Activated naive CD8-positive, alpha-beta T cell treated with anti-CD3 and anti-CD28 coated beads, Interleukin-2, amount 50 U/mL, for 16 hours (primary cell): ENCODE measurements at places on chromosomes 7 and 10.

- no peak for DNase-seq
These were observed 6.6 kb upstream of the TPK1 start for GRCh38 chr7:144842377-144842851.

DNA sequence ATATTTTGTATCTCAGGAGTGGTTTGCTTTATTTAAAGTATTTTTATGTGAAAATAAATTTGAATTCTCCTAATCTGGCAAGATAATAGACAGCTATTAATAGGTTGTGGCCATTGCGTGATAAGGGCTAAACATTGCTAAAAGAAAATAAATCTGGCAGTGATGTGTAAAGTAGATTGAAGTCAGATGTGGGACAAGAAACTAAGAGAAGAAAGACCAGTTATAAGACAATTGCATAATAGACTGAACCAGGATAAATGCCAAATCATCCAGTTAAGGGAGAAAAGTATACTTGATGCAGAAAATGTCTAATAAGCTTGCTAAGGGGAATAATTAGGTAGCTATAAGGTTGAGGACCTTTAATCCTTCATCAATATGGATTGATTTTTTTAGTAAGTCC is 197.5 kb upstream of the CSTF2T start:
- DNase-seq, result no peak

DNA sequence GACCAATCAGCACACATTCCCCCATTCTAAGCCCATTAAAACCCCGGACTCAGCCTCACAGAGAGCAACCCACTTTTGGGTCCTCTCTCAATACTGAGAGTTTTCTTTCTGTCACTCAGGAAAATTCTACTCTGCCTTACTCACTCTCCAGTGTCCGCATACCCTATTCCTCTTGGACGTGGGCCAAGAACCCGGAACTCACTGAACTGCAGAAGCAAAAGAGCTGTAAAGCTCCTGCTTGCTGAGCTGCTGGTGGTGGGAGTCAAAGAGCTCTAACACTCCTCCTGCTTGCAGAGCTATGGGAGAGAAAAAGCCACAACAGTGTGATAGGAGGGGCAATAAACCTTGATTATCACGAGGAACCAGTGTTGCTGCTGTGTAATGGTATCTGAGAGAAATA is 386.9 kb downstream of the POM121L12 start:
- DNase-seq, result no peak

- DNase-seq, result no peak
These were observed 70.9 kb upstream of the MGMT start for GRCh38 chr10:129396021-129396722.

DNA sequence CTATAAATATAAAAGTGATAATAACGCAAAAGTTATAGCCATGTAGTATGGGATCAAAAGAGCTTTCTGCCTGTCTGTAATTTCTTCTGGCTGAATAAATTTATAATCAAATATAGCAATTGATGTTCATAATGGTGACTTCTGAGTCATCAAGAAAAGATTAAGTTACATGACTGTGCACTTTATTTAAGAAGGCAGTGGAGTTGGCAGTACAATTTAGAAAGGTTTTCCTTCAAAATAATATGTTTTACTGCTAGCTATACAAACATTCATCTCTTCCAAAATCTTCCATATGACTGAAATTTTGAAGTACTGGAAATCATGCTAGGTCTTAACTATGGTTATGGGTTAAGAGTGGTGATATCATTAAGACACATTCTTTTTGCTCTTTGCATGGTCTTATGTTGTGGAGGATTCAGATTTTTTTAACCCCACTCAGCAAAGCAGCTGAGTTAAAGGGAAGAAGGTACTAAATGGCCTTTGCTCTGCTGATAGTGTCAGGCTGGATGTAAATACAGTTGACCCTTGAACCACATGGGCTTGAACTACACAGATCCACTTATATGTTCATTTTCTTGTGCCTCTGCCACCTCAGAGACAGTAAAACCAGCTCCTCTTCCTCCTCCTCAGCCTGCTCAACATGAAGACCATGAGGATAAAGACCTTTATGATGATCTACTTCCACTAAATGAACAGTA is 323.6 kb downstream of the BBS9 start:
- no peak for DNase-seq

DNA sequence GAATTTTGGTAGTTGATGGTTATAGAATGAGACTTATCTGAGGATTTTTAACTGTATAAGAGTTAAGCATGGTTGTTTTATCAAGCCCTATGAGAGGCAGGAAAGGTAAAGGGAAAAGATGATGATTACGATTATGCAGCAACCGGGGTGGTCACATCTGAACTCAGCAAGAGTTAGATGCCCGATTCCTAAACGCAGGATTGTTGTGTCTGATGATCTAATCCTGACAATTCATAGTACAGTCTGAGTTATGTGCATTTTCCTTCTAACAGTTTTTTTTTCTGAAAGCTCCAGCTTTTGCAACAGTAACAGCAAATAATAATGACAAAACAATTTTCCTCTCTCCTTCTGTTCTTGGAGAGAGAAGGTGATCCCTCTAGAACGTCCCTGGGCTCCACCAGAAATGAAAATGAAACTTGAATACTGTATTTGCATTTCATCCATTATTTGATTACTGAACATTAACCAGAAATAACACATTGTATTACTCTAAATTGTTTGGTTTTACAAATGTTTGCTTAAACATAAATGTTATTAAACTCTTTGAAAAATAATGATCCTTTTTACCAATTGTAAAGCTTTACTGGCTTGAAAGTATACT is 176.5 kb upstream of the CCDC6 start:
- DNase-seq, result no peak

DNA sequence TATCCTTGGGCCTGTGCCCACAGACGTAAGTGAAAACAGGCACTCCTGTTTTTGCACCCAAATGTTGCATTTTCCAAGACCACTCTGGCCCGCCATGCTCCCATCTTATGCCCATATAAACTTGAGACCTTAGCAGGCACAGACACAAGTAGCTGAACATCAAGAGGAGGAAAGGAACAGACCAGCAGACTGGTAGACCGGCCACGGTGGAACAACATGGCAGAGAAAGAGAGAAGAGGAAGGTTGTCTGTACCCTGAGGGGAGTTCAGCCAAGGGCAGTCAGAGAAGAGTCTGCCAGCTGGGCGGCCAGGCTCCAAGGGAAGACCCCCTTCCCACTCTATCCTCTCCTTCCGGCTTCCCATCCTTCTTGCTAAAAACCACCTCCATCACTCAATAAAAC is 85.3 kb downstream of the GPR37 start:
- no peak for DNase-seq

DNA sequence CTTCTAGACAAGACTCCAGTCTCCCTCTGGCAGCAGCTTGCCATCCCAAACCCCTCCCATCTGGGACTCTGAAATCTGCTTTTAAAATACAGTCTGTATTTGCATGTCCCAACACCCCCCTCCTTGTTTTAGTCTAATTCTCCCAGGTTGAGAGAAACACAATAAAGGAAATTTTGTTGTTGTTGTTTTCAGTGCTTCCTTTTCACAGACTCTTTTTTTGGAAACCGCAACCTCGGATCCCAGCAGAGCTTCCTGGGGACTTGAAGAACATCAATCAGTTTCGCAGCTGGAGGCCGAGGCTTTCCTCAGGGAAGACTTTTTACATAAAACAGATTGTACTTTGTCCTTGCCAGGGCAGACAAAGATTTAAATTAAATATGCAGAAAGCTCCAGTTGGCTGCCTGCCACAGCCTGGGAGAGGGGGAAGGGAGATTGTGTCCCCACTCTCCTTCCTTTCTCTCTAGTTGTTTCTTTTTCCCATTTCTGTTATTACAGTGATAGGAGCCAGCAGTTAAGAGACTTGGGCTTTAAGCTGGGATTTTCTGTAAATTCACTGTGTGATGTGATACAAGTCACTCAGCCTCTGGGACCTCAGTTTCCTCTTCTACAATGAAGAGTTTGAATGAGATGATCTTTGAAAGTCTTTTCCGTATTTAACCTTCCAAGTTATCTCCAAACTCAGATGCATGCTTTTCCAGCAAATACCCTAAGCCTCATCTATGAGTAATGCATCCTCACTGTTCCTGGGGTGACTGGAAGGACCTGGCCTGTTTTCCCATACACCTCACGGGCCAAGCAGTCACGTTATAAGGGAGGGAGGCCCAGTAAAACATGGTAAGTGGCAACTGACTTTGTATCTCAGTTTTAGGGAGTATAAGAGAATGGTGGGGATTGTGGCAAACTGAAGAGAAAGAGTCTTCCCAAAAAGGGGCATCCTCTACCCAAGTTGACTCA is 192.3 kb downstream of the REEP3 start:
- DNase-seq, result no peak

- DNase-seq, result no peak
These were observed 927.3 kb upstream of the ZNF722 start for GRCh38 chr7:63071396-63071795.

GRCh38 chr10:62083412-62084267 is 182.1 kb downstream of the ARID5B start:
- no peak for DNase-seq

- no peak for DNase-seq
These were observed 61.1 kb downstream of the FOXI2 start for GRCh38 chr10:127798111-127798510.

DNA sequence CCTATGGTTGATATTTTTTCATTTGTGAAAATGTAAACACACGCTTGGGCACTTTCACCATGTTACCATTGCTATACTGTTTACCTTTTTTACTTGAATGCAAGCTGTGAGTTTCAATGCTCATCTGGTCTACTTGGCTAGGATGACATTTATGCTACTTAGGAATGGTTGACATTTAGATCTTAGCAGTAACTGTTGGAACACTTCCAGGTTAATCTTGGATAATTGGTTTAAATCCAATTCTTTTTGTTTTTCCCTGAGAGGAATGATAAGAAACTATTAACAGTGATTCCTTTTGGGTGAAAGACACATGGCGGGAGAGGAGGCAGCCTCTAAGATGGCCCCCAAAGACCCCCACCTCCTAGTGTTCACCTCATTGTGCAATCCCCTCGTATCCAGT is 51.4 kb upstream of the AMPH start:
- no peak for DNase-seq

GRCh38 chr7:100509231-100509630 is 25.5 kb downstream of the NYAP1 start:
- no peak for DNase-seq

GRCh38 chr7:111736552-111736874 is 174.2 kb upstream of the IMMP2L start:
- DNase-seq, result no peak

DNA sequence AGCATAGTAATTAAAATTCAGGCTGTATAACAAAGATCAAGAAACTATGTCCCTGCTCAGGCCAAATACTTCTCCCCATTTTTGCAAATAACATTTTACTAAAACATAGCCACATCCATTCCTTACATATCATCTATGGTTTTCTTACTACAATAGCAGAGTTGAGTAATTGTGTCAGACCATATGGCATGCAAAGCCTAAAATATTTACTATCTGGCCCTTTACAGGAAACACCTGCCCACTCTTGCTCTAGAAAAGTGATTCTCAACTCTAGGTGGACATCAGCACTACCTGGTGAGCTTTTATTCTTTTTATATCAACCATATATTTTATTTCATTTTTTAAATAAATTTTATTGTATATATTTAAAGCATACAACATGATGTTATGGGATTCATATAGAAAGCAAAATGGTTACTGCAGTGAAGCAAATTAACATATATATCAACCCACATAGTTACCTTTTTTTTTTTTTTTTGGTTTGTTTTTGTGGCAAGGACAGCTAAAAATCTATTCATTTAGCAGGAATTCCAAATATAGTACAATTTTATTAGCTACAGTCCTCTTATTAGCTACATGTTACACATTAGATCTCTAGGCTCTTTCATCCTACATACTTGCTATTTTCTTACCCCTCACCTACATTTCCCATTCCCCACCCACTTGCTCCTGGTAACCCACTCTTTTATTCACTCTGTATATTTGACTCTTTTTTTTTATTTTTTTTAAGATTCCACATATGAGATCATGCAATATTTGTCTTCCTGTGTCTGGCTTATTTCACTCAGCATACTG is 19.6 kb downstream of the ABI1 start:
- no peak for DNase-seq

DNA sequence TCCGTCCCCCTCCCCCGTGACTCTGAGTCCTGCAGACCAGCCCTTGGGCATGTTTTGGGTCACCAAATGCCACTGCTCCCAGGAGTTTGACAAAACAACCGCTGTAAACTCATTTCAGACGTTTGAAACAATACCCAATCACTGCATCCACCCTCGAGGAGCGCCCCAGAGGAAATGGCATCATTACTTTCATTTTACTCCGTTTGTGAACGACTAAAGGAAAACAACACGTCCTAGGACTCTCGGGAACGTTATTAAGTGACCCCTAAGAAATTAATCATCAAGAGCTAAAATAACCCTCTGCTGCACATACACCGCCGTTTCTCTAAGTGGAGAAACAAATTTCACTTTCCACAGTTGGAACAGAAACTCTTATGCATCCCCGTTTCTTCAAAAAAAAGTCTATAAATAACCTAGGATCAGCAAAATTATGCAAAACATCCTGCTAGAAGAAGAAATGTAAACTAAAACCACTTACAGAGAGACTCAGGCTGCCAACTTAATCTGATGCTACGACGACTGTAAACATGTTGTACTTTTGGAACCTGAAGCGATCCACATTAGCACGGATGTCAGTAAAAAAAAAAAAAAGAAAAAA is 109.9 kb upstream of the EFCAB10 start:
- DNase-seq, result no peak

- no peak for DNase-seq
These were observed 52.9 kb downstream of the BTAF1 start for GRCh38 chr10:91976317-91977051.

GRCh38 chr7:24755541-24756407 is 1.5 kb downstream of the GSDME start:
- DNase-seq, result no peak

GRCh38 chr10:118993214-118993613 is 36.3 kb upstream of the NANOS1 start:
- DNase-seq, result no peak

- no peak for DNase-seq
These were observed 130.1 kb upstream of the SHH start for GRCh38 chr7:155942226-155942950.

- no peak for DNase-seq
These were observed 130.7 kb upstream of the ZMIZ1 start for GRCh38 chr10:78937800-78938694.
